ENCODE measurements at places on chromosomes 5 and 9. TPM values are rescaled to one million over a fixed set of nuclear protein-coding genes. Genes with fewer than 3 reads are reported as not detected.

The PLPP7 gene
- total RNA-seq = 11.4 TPM

The HRH2 gene
- 4.4 TPM for total RNA-seq

The PCDHB14 gene
- total RNA-seq = 0.88 TPM

The LRRC70 gene
- 0.12 TPM for total RNA-seq

The CSF1R gene
- 4.3 TPM for total RNA-seq

The IL3 gene
- not detected for total RNA-seq

The WNT8A gene
- not detected for total RNA-seq

The FBP2 gene
- total RNA-seq = not detected

The DBN1 gene
- 39.5 TPM for total RNA-seq

Measured in RPMI7951 (cell line).